ENCODE measurements at places on chromosomes 6 and 20.

DNA sequence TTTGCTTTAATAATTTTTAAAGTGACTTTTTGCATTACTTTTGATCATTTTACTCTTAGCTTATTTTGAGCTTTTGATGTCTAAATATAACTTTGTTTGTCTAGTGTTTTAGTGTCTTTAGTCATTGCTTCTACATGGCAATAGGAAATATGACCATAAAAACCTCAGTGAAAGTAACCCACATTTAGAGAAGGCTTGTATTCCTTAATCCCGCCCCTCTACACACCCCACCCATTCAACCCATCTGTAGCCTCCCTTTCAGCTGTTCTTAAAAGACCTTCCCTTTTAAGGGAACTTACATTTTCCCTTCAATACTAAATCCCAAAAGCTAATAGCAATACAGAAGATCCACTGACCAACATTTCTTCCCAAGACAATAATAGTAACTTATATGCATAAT, 225.4 kb downstream of the LAMA2 start:
- no peak for DNase-seq

DNA sequence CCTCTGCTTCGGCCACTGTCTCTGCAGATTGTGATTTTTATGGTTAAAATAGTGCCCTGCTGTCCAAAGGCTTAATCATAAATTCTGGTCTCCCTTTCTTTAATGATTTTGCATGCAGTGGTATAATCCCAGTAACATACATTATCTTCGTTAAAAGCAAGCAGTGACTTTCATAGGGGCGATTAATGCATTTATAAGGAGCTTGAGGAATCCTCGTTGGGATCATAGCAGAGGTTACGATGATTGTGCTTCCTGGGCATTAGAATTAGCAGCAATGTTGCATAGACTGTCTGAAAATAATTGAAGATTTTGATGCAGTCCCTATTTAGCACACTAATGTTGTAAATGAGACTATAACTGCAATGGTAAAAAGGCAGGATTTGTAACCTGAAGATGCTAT, 181.3 kb downstream of the PRL start:
- no peak for DNase-seq

DNA sequence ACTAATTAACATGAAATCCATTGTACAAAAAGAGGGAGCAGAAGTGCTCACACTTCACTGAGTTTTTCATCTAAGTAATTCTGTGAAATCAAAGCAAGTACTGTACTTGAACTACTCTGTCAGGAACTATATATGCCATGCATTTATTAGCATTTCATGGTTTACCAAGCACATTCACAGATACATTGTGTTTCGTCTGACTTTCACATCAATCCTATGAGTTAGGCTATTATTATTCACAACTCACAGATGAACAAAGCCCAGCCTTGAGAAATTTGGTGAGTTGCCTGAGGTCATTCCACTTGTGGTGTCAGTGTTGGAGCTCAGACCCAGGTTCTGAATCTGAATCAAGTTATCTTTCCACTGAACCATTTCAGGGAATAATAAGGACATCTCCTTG, 33.7 kb upstream of the TENT5A start:
- DNase-seq = no peak

DNA sequence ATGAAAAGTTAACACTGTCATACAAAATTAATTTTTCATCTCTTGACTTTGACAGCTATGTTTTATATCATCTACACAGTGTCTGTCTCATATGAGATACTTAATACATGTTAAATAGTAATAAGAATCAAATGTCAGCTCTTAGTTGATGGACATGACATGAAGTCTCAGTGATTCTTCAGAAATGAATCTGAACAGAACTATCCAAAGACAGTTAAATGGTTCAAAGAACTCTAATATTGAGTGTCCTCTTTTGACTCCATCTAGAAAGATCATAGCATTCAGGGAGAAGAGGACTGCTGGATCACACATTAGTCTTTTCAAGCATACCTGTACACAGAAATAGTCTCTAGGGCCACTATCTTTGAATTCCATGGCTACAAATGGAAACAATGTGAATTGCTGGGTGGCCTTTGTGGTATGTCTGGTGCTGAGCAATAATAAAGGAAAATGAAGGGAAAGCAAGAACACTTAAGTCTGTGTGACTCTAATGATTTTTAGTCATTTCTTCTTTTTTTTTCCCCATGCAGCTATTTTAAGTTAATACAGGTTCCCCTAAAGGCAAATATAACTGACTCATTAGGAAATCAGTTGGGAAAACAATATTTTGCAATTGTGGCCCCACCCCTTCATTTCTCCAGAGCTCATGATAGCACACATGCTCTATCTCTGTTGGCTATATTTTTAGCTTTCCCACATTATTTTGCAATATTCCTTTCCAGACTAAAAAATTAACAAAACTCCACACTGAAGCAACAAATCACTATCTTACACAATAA, 367.5 kb downstream of the GRIK2 start:
- no peak for DNase-seq

- DNase-seq = peak; percentile 71
Observed at GRCh38 chr6:77650098-77650663, 2.7 kb upstream of the MEI4 start.

- no peak for DNase-seq
Observed at GRCh38 chr6:105982761-105983540, 103.2 kb upstream of the PRDM1 start.

GRCh38 chr6:166614171-166614583, 12.9 kb downstream of the RPS6KA2 start:
- DNase-seq = no peak

DNA sequence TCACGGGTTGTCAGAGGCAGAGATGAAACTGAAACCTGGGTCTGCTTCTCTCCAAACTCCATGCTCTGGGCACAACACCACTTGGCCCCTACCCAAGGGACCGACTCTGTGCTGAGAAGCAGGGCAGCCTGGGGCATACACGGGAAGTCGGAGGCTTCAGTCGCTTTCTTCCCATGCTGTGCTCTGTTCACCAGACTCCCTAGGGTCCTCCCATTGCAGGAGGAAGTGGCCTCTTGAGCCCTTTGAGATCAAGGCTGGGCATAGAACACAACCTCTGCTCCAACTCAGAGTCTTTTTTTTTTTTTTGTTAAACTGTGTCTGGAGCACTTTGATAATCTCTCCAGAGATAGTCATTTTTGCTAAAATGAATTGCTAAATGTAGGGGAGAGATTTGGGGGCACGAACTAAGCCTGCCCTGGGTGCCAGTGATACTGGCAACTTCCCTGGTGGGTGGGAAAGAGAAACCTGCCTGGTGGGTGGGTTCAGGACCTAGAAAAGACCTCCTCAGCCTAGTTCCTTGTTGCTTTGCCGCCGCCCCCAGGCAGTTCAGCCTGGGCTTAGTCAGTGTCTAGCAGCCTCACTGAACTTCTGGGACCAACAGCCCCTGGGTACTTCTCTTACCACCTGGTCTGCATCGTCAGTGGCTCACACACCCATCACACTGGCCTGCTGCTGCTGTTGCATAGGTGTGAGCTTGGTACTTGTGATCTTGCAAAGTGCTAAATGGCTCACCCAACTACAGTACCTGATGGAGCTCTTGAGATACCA, 62.0 kb downstream of the PPP1R14C start:
- no peak for DNase-seq

DNA sequence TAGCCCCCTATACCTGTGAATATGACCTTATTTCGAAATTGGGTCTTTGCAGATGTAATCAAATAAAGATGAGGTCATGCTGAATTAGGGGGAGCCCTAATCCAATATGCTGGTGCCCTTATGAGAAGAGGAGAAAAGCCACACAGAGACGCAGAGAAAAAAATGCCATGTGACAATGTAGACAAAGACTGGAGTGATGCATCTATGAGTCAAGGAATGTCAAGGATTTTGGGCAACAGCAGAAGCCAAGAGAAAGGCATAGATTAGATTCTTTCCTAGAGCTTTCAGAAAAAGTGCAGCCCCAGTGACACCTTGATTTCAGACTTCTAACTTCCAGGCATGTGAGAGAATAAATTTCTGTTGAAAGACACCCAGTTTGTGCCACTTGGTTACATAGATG, 47.4 kb upstream of the HS3ST5 start:
- no peak for DNase-seq

GRCh38 chr20:2340136-2340535, 40.6 kb upstream of the TGM6 start:
- DNase-seq = no peak

DNA sequence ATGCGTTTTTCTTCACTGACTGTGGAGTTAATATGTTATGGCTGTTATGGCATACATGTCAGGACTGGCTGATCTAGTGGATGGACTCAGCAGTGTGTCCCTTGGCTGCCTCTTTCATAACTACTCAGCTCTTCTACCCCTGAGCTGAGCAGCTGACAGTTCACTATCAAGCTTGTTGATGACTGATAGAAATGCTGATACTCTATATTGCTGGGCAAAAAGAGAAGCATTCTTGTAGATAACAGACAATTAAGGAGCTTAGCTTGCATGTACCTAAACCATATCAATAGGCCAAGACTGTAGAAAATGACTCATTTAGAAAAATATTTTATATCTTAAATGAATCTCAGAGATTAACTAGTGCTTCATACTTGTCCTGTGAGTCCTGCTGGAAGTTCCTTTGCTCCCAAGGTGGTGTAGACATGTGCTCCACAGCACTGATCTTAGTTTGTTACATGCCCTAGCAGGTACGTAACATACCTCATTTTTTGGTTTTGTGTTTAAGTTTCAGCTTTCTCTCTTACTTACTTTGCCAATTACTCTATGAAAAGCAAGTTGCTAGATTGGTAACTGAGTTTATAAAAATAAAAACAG, 236.9 kb downstream of the GMDS start:
- no peak for DNase-seq

- no peak for DNase-seq
Observed at GRCh38 chr6:53581856-53582255, 37.0 kb upstream of the GCLC start.

GRCh38 chr6:161244725-161245124, 29.1 kb downstream of the AGPAT4 start:
- DNase-seq = no peak

DNA sequence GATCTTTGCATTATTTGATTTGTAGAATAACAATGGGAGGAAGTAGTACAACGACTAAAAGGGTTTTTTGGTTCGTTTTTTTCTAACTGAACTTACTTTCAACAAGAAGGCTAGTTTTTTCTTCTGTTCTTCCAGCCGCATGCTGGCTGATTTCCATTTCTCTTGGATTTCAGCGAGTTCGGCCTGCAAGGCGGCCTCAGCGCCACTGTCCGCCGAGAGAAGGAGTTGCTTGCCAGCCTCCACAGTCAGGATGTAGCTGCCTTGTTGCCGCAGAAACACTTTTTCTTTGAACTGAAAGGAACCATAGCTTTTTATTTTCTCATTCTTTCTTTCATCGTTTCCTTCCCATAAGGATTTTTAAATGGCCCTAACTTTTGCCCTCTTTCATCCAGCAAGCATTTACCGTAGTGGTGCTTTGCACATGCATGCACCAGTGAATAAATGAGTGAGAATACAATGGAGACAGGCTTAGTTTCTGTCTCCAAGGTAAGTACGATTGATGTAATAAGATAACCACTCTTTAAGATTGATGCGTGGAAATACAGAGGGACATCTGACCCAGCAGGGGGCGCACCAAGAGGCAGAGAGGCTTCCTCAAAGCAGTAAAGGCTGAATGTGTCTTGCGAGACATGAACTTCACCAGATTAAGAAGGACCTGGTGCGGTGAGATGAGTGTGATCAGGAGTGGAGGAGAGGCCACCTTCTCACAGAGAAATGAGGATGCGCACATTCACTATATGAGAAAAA, 398.8 kb downstream of the ESR1 start:
- DNase-seq = no peak

DNA sequence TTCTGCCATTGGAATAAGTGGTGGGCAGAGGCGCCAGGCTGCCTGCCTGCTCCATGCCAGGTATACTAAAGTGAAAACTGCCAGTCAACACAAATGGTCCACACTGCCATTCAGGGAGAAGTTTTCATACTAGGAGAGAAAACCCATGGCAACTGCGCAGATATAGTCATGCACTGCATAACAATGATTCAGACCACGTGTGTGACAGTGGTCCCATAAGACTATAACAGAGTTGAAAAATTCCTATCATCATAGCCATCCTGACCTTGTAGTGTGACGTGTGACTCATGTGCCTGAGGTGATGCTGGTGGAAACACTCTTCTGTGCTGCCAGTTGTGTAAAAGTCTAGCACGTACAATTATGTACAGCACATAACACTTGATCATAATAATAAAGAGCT, 25.1 kb downstream of the ZC3H12D start:
- DNase-seq = no peak

GRCh38 chr6:31940256-31940664, 5.6 kb upstream of the CFB start:
- DNase-seq = no peak

DNA sequence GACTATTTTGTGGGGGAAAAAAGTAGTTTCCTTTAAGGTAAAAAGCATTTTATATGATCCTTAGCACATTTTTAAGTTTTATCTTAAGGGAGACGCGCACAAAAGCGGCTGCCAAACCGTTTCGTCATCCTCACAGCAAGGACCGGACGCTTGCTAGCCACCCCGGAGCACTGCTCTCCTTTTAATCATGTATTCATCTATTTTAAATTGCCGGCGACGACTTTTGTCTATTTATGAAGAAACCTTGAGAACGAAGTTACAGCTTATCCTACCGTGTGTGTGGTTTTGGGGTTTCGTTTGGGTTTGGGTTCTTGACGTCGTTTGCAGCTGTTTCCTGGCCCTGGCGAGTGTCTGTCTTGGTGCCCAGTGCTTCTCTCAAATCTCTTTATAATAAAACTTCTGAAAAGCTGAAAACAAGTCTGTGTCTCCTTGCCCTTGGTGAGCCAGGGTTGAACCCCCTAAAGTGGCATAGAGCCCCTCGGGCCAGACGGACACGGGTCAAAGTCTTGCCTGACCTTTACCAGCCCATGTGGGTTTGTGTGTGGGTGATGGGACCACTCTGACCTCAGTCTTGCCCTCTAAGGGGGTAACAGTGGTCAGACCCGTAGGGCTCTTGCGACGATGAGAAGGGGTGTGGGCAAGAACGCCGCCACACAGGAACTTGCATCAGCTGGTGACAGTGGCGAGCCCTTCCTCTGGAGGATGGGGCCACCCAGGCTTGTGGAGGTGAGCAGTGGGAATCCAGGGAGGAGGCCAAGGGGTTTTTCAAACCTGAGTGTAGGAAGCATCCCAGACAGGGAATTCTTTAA, 117.6 kb downstream of the JPH2 start:
- no peak for DNase-seq

GRCh38 chr6:79079561-79080041, 1.5 kb upstream of the PHIP start:
- DNase-seq = no peak

DNA sequence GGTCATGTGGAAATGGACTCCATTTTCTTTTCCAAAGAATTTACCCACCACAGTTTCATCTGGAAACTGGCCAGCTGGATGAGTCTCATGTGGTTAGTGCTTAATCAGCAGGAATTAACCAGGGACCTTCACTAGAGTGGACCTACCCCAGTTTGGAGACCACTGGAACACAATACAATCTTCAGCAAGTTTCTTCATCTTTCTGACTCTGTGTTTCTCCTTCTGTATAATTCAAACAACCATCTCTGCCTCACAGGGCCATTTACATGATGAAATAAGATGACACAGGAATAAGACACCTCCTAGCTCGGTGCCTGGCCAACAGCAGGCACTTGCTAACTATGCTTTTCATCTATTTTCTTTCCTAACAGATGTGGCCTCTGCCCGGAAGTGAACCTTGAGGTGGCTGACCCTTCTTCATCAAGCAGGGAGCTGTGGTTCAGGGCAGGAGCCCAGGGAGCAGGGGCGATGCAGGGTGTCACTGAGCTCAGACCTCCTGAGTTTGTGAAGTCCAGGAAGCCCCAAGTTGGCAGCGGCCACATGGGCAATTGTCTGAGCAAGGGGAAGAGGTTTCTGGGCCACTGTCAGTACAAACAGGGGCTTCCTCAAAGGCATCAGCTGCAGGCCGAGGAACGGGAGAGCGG, 98.8 kb downstream of the SOD2 start:
- DNase-seq = no peak

Measured in chondrocyte (in vitro differentiated cells).